Lung (tissue), 17 donors: ENCODE measurements at places on chromosomes 1 and 21.

GRCh38 chr1:157110686-157111085 is 11.1 kb upstream of the ETV3L start:
- DNase-seq: no peak

GRCh38 chr21:17386498-17386897 is 126.3 kb upstream of the CXADR start:
- no peak for DNase-seq

DNA sequence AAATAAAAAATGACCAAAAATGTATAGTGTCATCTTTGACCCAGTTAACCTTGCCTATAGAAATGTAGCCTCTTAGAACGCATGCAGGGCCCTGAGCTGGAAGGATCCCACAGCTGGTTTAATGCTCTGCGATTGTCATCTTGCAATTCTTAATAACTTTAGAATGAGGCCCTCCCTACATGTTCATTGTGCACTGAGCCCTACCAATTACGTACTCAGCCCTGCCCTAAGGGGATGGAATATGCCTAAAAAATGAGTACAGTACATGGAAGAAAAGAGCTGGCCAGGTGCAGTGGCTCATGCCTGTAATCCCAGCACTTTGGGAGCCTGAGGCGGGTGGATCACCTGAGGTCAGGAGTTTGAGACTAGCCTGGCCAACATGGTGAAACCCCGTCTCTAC is 57.8 kb upstream of the BCAR3 start:
- DNase-seq: no peak

DNA sequence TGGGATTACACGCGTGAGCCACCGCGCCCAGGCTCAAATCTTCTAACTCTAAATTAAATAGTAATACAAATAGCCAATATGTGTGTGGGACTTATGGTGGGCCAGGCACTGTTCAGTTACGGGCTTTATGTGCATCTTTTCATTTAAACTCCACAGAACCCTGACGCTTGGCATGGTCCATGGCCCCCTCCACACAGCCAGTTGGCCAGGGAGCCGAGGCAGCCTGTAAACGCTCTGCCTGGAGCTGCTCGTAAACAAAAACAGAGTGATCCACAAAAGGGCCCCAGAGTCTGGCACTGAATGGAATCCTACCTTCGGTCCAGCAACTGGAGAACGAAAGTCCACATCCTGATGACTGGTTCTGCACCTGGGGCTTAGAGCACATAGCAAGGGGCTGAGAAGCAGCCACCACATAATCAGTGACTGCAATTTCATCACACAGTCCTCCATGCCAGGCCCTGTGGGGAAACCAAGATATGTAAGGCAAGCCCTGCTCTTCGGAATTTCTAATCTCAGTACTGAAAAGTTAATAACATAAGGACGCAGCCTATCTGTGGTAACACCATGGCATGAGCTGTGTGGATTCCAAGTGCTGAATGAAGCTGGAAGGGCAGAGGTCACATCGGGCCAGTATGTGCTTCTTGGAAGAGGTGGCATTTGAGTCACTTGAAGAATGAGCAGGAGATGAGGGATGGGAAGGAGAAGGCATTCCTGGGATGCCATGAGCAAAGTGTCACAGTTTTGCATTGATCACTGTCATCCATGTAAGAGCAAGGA is 13.5 kb upstream of the ADAMTSL4 start:
- no peak for DNase-seq

DNA sequence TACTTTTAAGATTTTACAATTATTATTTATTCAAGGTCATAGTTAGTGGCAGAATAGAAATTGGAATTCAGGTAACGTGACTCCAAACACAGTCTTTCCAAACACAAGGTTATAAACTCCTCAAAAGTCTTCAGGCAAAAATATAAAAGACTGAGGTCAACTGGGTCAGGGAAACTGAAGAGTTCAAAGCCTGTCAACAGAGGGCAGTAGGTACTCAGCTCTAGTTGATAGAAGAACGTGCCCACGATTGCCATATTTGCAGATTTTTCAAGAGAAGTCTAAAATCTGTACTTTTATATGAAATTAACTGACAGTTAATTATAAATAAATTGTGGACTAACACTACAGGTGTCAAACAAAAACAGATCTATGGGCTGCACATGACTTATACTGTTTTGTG is 135.0 kb downstream of the LHX4 start:
- DNase-seq: no peak

- DNase-seq: peak; percentile 50
These were observed 614 bp upstream of the CACNA1E start for GRCh38 chr1:181482521-181483284.

- DNase-seq: no peak
These were observed 40.6 kb upstream of the CYP2J2 start for GRCh38 chr1:59967141-59967697.

DNA sequence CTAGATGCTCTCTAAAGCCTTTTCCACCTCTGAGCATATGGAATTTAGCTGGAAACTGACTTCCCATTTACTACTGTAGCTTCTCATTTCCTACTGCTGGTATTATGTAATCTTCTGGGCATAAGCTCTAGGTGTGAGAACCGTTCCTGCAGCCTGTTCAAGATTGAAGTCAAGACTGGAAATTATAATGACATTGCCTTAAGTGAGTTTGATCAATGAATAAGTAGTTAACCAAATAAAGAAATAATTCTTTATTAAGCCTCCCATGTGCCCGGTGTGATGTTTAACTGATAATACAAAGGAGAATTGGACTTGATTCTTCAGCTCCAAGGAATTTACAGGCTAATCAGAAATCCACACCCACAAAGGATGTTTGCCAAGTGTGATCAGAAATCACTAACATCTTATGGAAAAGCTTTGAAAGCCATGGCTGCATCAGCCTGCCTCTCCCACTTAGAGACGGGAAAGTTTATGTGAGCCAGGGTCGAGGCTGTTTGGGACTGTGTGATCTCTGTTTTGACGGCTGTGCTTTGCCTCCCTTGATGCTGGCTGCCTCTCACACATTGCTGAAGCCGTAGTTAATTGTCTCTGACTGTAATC is 36.4 kb upstream of the PRELP start:
- peak; percentile 43 for DNase-seq

DNA sequence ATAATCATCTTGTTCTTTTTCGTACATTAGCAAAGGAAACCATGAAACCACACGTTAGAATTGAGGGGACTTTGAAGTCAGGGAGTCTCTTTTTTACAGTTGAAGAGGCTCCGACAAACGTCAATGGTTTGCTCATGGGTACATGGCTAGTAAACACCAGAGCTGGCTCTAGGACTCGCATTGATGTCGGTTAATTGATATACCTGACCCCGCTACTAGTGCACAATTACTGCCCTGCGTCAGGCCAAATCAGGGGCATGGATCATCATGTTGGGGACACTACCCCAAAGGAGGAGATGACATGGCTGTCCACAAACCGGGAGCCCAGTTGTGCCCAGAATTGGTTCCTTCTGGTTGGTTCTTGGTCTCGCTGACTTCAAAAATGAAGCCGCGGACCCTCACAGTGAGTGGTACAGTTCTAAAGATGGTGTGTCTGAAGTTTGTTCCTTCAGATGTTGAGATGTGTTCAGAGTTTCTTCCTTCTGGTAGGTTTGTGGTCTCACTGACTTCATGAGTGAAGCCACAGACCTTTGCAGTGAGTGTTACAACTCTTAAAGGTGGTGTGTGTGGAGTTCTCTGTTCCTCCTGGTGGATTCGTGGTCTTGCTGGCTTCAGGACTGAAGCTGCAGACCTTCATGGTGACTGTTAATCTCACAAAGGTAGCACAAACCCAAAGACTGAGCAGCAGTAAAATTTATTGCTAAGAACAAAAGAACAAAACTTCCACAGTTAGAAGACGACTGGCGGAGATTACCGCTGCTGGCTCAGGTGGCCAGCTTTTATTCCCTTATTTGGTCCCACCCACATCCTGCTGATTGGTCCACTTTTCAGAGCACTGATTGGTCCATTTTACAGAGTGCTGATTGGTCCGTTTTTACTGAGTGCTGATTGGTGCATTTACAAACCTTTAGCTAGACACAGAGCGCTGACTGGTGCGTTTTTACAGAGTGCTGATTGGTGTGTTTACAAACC is 126.9 kb upstream of the ERRFI1 start:
- no peak for DNase-seq

DNA sequence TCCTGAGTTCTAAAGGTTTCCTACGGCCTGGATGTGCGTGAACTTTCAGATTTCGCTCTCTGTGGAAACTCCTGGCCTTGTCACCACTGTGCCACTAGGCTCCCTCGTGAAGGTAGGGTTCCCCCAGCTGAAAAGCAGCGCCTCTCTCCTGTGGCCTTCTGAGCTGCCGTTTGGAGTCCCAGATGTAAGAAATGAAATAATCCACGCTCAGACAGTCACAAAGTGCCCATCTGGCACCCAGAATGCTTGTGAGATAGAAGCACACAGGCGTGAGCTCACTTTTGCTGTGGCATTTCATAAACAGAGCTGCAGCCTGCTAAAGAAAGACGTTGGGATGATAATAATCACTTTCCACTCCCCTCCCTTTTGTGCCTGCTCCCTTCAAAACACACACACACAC is 65.8 kb downstream of the LMO4 start:
- no peak for DNase-seq

DNA sequence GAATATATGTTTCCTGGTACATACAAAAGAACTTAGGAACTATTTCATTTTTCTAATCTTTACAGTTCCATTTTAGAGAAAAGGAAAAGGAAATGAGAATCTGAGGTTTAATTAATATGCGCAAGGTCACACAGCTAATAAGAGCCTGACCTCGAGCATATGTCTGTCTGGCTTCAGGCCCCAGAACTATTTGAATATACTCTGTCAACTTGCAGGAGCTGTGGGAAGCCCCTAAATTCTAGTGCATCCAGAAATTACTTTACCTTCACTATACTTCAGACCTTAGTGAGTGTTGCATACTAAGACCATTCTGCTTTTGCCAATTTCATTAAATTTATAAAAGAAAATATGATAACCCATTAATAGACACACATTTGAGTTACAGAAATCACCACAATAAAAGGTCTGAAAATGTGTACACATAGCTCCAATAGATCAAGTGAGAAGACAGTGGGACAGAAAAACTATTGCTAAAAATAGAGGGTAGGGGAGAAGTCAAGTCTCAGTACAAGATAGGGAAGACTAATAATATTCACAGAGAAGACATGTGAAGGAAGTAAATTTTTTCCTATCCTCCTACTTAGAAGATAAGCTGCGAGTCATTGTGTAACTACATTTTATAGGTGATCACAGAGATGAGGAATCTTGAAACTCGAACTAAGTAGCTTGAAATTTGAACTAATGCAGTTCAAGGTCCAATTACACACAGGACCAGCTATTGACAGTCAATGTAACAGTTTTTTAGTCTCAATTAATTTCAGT is 3.8 kb downstream of the RGS13 start:
- DNase-seq: no peak

- peak; percentile 82 for DNase-seq
These were observed 1.2 kb downstream of the LMNA start for GRCh38 chr1:156115514-156116374.

DNA sequence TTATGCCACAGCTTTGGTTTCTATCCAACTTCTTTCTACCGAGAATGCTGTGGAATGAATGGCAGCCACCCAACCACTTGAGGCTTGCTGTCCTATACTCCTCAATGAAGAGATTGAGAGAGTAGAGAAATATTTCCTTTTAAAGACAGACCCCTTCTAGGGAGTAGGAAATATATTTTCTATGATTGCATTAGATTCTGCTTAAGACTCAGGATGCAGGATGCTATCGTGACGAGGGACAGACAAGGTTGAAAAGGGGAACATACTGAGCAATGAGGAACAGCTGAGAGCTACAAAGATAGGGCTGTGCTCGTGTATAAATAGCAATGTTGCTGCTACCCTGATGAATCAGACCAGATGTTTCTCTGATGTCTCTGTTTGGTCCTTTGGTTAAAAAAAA is 7.1 kb upstream of the RASAL2 start:
- no peak for DNase-seq

GRCh38 chr1:51644533-51645197 is 27.8 kb downstream of the OSBPL9 start:
- no peak for DNase-seq

- DNase-seq: no peak
These were observed 361.3 kb upstream of the C1orf174 start for GRCh38 chr1:4261327-4261726.

- no peak for DNase-seq
These were observed 3.1 kb downstream of the TNNT2 start for GRCh38 chr1:201374364-201374763.

DNA sequence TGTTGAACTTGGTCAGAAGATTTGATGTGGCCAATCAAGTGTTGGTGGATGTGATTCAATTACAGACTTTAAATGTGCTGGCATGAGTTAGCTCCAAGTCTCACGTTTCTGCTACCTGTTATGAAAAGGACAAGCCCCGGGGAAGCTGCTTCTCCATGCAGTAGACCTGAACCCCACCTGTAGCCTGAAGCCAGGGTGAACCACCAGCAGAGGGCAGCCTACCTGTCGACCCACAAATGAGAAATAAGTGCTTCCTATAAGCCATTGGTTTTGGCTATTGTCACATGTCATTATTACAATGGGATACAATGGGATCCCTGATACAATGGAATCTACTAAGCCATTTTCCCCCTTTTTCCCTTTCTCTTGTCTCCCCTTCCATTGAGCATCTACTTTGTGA is 230.2 kb downstream of the PRDM2 start:
- no peak for DNase-seq

GRCh38 chr21:16537501-16537900 is 807.7 kb downstream of the USP25 start:
- DNase-seq: no peak

DNA sequence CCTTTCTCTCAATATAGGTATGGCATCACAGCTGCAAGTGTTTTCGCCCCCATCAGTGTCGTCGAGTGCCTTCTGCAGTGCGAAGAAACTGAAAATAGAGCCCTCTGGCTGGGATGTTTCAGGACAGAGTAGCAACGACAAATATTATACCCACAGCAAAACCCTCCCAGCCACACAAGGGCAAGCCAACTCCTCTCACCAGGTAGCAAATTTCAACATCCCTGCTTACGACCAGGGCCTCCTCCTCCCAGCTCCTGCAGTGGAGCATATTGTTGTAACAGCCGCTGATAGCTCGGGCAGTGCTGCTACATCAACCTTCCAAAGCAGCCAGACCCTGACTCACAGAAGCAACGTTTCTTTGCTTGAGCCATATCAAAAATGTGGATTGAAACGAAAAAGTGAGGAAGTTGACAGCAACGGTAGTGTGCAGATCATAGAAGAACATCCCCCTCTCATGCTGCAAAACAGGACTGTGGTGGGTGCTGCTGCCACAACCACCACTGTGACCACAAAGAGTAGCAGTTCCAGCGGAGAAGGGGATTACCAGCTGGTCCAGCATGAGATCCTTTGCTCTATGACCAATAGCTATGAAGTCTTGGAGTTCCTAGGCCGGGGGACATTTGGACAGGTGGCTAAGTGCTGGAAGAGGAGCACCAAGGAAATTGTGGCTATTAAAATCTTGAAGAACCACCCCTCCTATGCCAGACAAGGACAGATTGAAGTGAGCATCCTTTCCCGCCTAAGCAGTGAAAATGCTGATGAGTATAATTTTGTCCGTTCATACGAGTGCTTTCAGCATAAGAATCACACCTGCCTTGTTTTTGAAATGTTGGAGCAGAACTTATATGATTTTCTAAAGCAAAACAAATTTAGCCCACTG is 11.5 kb downstream of the HIPK1 start:
- DNase-seq: no peak

- no peak for DNase-seq
These were observed 171.3 kb downstream of the IGSF21 start for GRCh38 chr1:18278946-18279345.
